ENCODE measurements at places on chromosomes 4 and X.

DNA sequence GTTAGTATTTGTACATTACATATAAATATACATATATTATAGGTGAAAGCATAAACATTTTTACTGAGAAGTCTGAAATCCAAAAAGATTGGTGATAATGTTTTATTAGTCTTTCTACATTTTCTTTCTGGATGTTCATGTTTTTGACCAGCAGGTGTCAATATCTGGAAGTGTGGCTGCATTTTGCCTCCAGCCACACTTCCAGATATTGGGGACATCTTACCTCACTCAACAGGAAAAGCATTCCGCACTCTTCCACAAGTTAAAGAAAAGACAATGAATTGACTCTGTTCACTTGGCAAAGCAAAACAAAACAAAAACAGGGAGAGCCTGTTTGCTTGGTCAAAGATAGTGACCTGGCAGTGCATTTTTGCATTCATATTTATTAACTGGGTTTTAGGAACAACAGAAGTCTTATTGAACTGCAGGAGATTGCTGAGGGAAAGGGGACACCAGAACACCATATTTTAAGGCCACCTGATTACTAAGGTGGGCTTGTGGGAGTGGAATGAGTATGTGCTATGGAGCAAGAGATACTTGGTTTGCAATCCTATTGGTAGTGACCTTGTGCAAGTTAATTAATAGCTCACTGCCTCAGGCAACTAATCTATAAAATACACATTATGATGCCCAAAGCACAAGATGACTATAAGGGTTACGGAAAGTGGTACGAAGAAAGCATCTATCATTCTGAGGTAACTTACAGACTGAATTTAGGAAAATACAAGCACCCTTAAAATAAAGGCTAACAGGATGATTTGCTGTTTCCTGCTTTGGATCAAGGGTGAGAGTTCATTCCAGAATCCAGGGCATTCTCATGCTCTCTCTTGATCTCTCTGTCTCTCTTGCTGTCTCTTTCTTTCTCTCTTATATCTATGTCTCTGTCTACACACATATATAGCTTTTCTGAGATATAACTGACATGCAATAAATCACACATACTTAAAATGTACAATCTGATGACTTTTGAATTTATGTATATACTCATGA, 389.9 kb upstream of the EMCN start:
- DNase-seq: no peak

DNA sequence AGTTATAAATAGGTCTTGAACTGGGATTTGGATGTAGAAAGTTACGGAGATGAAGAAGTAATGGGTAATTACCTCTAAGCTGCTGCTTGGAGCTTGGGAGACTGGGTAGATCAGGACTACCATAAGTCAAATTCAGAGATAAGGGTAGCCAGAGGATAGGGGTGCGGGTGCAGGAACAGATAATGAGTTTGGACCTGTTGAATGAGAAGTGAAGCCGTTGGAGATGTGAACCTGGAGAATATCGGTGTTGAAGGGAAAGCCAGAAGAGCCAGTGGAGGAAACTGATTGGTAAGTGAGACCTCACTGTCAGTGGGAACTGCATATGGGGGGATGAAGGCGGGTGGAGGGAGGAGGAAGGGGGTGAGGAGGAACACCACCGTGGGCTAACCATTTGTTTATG, 618 bp upstream of the FOXO4 start:
- no peak for DNase-seq

DNA sequence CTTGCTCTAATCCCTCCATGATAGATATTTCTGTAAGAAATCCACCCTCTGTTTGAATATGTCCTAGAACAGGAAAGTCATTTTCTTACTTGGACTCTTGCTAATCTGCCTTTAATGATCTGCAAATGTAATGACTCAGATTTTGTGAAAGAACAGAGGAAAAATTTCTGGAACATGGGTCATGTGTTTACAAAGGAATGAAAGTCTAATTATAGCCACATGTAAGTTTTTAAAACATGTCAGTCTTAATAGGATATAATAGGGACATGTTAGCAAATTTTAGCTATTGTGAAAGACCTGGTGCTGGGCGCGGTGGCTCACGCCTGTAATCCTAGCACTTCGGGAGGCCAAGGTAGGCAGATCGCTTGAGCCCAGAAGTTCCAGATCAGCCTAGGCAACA, 47.6 kb downstream of the GRK4 start:
- DNase-seq: no peak

GRCh38 chr4:176569301-176569700, 223.4 kb downstream of the VEGFC start:
- no peak for DNase-seq

GRCh38 chrX:116317409-116317808, 119.0 kb upstream of the SLC6A14 start:
- no peak for DNase-seq

GRCh38 chrX:115174548-115174947, 14.7 kb upstream of the RBMXL3 start:
- no peak for DNase-seq

DNA sequence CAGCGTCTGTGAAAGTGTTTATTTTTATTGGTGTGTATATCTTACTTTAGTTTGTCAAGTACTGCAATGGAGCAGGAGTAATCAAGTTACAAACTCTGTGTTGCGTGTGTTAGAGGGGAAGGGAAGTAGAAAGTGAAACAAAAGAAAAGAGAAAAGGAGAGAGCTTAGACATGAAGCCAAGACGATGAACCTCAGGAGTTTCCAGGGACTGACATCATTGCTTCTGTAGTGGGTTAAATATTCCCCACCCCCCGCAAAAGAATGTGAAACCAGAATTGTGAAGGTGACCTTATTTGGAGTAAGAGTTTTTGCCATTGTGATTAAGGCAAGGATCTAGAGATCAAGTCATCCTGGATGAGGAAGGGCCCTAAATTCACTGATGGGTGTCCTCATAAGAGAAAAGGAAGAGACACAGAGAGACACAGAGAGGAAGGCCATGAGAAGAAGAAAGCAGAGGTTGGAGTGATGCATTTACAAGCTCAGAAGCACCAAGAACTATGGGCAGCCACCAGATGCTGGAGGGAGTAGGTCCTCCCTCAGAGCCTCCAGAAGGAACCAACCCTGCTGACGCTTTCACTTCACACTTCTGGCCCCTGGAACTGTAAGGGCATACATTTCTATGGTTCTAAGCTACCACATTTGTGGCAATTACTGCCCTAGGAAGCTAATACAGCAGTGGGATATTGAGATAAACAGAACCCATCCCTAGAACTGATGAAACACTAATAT, 173.6 kb upstream of the SFRP2 start:
- DNase-seq: no peak

- DNase-seq: no peak
Measured at GRCh38 chr4:114343015-114343414, 255.6 kb upstream of the UGT8 start.

DNA sequence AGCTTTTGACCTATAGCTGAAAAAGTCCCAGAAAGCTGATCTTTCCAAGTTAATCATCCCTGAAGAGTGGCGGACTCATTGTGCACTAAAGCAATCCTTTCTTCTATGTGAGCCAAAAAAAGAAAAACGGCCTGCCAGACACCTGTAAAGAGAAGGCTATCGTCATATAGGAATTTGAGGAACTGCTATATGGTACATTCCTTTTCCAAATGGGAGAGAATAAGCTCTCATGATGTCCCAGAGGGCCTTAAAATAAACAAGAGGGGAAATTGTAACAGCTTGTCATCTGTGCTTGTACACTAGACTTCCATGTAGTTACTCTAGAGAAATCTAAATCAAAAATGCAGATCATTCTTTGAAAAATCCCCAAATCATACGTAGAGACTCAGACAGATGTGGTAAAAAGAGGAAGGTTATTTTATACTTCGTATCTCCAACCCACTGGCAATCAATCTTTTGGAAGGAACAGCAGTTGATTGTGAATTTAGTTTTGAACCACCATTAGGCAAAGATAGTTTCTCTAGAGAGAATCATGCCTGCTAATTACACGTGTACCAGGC, 26.1 kb downstream of the GPR174 start:
- no peak for DNase-seq

DNA sequence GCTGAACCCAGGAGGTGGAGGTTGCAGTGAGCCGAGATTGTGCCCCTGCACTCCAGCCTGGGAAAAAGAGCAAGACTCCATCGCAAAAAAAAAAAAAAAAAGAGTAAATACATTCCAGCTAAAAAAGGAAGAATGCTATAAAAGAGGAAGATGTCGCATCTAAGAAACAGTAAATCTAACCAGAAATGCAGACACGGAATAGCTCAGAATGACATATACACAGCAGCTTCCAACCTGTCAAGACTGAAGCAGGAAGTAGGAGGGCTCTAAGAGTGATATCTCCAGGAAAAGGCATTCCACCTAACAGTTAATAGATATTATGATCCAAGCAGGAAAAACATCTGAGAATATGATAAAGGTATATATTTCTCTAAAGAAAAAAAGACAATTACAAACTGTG, 16.0 kb downstream of the CLOCK start:
- no peak for DNase-seq

DNA sequence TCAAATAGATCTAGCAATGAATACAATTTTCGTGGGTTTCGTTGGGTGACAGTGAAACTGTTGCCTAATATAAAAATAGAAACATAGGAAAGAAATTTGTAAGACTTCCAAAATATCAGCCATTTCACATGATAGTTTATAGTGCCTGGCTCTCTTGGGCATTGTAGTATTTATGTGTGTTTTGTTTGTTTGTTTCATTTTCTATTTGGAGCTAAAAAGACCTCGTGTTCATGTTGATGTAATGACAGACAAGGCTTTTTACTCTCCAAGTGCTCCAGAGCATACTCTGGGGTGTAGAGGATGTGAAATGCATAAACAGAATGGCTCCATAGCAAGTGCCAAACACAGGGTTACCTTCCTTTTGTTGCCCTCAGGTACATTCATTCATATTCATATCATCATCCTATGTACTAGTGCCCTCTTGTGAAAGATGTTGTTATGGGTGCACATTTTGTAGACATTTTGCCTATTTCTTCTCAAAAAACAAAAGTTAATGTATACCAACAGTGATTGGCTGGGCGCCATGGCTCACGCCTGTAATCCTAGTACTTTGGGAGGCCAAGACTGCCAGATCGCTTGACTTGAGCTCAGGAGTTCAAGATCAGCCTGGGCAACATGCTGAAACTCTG, 100.7 kb upstream of the AMOT start:
- no peak for DNase-seq

GRCh38 chr4:67779631-67780030, 25.4 kb upstream of the GNRHR start:
- DNase-seq: no peak

- peak; percentile 4 for DNase-seq
Measured at GRCh38 chr4:10160281-10160856, 43.8 kb upstream of the WDR1 start.

DNA sequence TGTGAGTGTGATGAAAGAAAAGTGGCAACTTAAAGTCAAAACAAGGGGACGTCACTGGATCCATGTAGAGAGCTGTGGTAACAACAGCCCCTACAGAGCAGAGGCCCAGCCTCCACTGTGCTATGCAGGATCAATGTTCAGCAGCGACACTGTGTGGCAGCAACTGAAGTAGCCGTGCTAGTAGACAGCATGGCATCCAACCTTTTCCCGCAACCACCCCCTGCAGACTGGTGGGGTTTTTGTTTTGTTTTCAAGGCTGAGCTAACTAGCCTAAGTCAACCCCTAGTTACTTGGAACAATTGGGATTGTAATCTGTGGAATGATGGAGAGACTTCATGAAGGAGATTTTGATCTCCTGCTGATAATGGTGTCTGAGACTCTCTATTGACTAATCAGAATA, 44.4 kb upstream of the PPARGC1A start:
- DNase-seq: no peak

DNA sequence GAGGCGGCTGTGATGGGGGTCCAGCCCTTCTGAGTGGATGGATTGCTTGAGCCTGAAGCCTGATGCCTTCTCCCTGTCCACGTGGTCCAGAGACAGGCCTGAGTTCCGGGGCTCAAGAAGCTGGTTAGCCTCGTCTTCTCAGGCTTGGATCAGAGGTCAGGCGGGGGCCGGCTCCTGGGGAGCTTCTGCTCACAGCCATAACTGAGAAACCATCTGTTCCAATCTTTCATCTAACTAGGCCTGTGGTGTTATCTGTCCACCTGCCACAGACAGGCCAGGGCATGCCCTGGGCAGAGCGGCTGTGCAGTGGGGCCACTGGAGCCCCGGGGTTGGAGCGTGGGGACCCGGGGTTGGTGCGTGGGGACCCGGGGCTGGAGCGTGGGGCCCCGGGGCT, 63.1 kb downstream of the SORCS2 start:
- no peak for DNase-seq

DNA sequence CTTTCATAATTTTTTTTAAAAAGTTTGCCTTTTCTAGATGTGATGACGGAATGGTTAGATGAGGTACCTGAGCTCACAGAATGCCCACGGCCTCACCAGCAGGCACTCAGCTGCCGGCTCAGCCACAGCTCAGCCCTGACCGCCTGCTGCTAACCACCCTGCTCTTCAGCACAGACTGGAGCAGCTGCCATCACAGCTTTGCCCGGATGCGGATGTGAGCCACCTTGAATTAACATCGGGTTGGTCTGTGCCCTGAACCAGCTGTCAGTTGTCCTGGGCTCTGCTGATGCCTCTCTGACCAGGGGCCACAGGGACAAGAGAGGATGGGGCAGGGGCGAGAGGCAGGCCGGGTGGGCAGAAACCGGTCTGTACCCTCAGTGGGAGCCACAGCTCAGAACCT, 93.3 kb downstream of the HMX1 start:
- no peak for DNase-seq

DNA sequence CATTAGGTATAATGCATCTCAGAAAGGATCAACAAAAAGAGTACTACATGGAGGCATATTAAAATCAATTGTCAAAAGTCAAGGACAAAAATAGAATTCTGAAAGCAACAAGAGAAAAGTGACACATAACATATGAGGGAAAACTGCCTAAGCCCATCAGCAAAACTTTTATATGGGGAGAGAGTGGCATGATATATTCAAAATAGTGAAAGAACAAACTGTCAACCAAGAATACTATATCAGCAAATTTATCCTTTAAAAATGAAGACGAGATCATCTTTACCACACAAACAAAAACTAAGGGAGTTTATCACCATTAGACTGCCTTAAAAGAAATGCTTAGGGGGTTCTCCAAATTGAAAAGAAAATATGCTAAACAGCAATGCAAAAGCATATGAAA, 86.4 kb upstream of the CHRDL1 start:
- DNase-seq: no peak

- no peak for DNase-seq
Measured at GRCh38 chrX:109728173-109728535, 4.9 kb downstream of the ACSL4 start.

DNA sequence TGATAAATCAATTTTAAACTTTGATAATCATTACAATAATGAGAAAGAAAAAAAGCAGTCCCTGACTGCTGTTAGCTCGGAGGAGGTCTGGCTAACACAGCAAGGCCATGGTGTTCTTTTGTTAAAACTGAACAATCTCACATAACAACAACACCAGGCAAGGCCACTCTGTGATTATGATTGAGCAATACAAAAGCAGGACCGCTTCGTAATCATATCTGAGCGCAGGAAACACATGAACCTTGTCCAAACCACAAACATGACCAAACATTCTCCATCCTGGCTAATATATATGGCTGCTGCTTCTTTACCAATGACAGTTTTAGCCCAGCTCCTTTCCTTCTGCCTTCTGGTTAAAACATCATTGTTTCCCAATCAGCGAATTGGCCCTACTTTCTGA, 76.8 kb upstream of the DDX53 start:
- no peak for DNase-seq

GRCh38 chr4:67500373-67500772, 44.9 kb downstream of the CENPC start:
- DNase-seq: no peak
